ENCODE measurements at places on chromosomes 12 and 14.

- no peak for DNase-seq
Observed at GRCh38 chr14:53894456-53894855, 62.2 kb downstream of the BMP4 start.

DNA sequence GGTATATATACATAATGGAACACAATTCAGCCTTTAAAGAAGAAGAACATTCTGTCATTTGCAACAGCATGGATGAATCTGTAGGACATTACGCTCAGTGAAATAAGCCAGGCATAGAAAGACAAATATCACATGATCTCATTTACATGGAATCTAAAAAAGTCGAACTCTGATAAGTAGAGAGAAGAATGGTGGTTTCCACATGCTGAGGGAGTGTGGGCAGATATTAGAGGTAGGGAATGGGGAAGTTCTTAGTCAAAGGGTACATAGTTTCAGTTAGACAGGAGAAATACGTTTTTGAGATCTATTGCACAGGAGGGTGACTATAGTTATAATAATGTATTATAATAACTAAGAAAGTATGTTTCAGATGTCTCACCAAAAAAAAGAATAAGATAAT is 71.4 kb downstream of the ADAMTS20 start:
- DNase-seq: no peak

- DNase-seq: no peak
Observed at GRCh38 chr14:102988054-102988453, 65.6 kb downstream of the AMN start.

- DNase-seq: no peak
Observed at GRCh38 chr14:84694161-84694560, 835.8 kb upstream of the FLRT2 start.

DNA sequence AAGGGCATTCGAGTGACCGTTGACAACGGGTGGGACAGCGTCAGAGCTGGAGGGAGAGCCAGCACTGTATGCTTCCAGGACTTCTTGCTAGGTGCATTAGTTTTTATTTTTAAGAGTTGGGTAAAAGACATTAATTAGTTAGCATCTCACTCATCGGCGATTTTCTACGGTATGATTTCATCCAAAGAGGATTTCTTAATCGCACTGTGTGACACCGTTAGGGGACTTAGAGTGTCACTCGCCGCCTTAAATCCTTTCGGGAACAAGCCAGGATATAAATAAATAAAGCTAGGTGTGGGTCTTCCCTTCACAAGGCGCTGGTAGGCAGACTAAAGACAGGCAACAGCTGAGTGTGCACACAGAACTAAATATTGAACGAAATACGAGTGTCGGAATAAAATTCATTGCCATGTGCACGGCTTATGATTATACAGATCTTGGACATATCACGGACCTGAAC is 869 bp upstream of the NOVA1 start:
- no peak for DNase-seq

DNA sequence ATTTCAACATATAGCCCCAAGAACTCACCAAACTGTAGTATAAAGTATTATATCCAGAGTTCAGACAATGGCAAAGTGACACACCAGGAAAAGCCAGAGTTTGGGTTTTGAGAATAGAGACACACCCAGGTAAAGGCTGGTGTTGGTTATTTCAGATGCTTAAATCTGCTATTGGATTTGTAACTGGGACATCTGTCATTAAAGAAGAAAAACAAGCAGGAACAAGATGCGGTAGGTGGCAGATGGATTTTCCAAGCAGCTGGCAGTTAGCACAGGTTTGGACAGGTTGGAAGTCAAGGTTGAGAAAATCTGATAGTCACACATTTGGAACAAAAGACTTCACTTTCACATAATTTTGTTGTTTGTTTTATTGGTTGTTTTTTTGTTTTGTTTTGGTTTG is 14.4 kb upstream of the CDK17 start:
- DNase-seq: no peak

GRCh38 chr14:60189923-60190840 is 25.0 kb upstream of the DHRS7 start:
- no peak for DNase-seq

DNA sequence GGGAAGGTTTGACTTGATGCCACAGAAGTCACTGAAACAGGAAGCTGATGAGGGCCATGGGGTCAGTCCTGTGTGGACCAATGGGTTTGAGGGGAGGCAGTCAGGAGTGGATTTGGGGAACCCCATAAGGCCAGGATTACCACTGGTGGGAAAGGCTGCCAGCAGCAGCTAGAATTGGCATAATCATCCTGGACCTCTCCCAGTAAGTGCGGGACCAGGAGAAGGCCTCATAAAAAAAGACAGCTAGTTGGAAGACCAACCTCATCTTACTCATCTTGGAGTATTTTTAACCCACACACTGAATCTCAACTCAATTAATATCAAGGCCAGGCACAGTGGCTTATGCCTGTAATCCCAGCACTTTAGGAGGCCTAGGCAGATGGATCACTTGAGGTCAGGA is 22.7 kb downstream of the TBX3 start:
- DNase-seq: no peak

DNA sequence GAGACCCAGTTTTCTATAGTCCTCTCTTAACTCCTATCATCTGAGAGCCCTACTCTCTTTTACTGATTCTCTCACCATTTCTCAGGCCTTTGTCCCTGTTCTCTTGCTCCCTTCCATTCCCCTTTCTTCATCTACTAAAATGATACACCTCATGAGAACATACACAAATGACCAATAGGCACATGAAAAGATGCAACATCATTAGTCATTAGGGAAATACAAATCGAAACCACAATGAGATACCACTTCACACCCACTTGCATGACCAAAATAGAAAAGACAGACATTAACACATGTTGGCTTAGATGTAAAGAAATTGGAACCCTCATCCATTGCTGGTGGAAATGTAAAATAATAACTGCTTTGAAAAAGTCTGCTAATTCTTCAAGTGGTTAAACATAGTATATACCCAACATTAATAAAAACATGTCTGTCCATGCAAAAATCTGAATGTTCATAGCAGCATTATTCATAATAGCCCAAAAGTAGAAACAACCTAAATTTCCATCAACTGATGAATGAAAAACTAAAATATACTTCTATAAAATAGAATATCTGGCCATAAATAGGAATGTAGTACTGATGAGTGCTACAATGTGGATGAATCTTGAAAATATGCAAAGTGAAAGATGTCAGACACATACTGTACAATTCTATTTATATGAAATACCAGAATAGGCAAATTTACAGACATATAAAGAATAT is 66.0 kb downstream of the DENND5B start:
- no peak for DNase-seq

GRCh38 chr12:80864046-80864735 is 73.5 kb downstream of the LIN7A start:
- DNase-seq: no peak

- DNase-seq: no peak
Observed at GRCh38 chr12:92132288-92132687, 13.4 kb downstream of the BTG1 start.

DNA sequence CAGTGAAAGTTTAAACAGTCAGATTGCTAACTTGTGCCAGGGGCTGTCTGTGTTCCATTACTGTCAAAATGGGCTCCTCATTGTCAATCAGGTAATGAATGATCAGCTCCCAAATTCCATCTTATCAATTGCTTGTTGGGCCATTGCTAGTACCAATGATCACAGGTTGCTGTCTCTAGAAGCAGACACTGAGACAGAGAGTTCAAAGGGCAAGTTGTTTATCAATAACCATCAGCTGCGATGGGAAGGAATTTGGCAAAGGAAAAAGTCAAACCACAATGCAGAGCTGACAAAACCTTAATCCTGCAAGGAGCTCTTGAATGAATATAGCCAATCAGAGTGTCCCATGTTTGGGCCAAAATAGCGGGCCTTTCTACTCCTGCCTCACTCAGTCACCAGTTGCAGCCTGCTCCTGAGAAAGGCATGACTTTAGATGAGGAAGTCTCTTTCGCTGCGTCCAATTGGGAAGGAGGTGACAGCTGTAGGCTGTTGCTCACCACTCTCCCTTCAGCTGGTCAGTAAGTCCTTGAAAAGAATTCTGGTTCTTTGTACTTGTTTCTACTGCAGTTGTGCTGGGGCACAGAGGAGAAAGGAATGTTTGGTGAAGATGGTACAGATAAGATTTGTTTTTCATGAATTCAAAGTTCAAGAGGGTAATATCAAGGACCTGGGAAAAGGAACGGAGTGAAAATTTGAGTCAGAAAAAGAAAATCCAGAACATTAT is 179.2 kb upstream of the PDE3A start:
- no peak for DNase-seq

DNA sequence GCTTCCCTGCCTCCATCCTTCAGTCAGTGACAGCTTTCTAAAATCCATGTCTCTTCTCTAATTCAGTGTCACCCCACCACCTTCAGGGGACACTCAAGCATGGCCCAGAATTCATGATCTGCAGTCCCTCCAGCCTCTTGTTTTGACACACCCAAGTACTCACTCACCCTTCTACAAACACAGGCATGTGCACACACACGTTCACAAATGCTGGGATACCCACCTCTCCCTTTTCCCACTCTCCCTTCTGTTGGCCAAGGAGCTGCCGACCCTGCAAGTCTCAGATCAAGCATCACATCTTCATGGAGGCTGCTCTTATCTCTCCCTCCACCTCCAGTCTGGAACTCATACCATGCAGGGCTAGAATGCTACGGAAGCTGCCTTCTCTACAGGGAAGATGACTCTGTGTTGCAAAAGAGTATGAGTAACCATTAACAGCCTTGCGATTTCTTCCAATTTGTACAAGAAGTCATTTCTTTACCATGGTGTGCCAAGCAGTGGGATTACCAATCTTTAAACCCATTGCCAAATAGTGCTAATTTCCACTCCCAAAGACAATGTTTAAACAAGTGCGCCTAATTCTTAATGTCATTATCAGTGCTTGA is 196.1 kb downstream of the BCL11B start:
- DNase-seq: no peak

DNA sequence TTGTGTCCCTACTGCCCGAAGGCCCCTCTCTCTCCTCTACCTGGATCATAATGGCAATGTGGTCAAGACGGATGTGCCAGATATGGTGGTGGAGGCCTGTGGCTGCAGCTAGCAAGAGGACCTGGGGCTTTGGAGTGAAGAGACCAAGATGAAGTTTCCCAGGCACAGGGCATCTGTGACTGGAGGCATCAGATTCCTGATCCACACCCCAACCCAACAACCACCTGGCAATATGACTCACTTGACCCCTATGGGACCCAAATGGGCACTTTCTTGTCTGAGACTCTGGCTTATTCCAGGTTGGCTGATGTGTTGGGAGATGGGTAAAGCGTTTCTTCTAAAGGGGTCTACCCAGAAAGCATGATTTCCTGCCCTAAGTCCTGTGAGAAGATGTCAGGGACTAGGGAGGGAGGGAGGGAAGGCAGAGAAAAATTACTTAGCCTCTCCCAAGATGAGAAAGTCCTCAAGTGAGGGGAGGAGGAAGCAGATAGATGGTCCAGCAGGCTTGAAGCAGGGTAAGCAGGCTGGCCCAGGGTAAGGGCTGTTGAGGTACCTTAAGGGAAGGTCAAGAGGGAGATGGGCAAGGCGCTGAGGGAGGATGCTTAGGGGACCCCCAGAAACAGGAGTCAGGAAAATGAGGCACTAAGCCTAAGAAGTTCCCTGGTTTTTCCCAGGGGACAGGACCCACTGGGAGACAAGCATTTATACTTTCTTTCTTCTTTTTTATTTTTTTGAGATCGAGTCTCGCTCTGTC is 1.8 kb downstream of the INHBE start:
- DNase-seq: no peak

DNA sequence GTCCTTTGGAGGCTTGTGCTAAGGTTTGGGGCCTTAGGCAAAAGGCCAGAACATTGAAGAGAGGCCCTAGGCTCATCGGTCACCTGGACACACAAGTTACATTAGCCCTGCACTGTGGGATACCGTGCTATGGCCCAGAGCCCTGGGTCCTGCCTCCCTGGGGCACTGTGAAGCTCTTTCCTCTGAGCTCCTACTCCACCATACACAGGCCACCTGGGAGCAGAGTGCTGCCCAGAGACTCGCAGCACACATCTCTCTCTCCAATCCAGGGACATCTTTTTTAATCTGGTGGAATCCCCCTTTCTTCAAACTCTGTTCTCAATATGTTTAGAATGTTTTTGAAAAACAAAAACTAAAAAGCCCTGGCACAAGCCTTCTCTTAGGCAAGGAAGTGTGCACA is 314.2 kb upstream of the RGS6 start:
- no peak for DNase-seq

DNA sequence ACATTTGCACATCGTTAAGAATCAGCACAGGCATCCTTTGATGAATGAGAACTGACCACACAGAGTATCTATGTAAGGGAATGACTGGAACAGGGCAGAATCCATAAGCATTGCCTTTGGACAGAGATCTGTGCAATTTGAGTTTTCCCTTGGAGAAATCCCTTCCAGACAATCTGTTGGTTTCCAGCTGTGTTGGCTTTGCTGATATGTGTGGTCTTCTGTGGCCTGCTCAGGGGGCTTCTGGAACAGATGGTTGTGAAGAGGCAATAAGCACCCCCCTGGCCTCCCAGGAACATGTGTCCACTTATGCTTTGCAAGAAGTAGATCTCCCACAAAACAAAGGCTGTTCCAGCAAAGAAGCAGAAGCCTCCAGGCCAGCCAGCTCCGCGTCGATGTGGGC is 111.4 kb upstream of the TMEM132C start:
- DNase-seq: no peak

GRCh38 chr12:119476951-119477350 is 116.6 kb upstream of the TMEM233 start:
- DNase-seq: no peak
